LNCaP clone FGC (cell line): ENCODE measurements at places on chromosomes 7 and 10.
A peak's percentile ranks its signal among the peaks of the same experiment; 100 is the strongest.

DNA sequence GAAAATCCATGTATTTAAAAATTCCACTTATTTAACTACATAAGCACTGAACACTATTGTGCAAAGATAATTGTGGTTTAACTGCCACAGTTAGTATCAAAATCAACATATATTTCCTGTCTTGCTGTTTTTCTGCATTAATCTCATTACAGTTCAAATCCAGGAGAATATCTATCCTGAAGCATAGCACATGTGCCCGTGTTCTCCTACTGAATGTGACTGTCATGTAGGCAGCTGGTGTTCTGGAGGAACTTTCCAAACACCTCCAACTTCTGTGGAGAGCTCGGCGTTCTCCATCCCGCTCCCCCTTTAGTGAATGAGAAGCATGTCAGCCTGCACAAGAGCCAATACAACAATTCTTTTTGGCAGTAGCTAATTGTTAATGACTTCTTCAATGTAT lies 76.4 kb upstream of the IKZF1 start:
- no peak for DNase-seq

GRCh38 chr10:88745633-88746032 lies 14.2 kb upstream of the LIPN start:
- DNase-seq: no peak

- DNase-seq: no peak
Observed at GRCh38 chr7:48832303-48832845, 92.0 kb upstream of the CDC14C start.

GRCh38 chr10:79202188-79203013 lies 133.6 kb downstream of the ZMIZ1 start:
- DNase-seq: no peak

- DNase-seq: no peak
Observed at GRCh38 chr7:43278088-43278644, 165.7 kb downstream of the HECW1 start.

DNA sequence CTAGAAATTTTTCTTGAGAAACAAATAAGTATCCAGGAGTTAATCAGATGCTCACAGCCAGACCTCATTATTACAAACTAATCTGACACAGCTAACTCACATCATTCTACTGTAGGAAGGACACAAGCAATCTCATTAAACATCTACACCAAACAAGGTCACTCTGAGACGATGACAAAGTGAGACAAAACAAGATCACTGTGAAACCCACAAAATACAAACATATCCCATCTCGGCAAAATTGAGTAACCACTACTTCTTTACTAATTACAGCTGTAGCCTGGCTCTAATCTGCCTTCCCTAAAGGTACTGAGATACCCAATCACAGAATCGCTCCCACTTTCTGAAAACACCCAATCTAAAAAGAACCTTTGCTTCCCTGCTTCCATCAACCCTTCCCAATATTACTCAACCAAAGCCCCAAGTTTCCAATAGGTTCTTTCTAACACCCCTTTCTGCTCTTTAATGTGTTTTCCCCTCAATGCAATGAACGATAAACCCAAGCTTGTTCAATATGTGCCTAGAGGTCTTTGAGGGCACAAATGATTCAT lies 26.9 kb downstream of the CCDC6 start:
- no peak for DNase-seq

GRCh38 chr10:118471863-118472262 lies 123.6 kb downstream of the PRLHR start:
- DNase-seq: no peak

DNA sequence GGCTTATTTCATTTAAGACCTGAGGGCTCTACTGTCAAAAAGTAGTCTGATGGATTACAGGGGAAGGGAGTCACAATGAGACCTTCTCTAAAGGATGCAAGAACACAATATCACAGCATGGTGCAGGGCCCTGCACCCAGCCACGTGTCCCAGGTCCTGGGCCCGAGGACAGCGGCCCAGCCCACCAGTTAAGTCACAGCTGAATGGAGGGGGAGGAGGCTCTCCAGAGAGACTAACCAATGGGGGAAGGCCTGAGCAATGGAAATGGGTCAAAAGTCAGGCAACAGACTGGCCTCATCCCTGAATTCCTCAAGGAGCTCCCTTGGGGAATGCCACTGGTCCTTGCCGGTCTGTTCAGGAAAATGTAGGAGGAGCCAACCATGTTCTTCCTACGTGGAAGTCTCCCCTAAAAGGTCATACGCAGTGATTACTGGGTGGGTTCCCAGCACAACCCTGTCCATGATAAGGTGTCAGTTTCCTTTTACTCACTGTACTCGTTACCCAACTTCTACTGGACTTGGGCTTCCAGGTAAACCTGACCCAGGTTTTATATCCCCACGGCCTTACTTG lies 28.3 kb downstream of the CCDC3 start:
- no peak for DNase-seq

DNA sequence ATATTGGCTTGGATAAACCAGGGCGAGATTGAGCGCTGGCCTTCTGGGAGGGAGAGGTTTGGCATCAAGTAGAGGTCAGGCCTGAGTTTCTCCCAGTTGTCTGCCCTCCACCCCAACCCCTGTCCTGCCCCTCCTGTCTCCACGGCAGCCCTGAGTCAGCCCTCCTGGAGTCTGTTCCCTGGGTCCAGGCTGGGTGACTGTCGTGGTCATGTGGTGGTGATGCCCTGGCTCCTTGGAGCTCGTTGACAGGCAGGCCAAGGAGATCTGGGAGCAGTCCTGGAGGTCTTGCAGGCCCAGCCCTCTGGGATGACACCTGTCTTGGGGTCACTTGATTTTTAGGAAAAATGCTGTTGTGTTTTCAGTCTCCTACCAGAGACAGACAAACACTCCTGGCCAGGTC lies 53.6 kb upstream of the PODXL start:
- no peak for DNase-seq

DNA sequence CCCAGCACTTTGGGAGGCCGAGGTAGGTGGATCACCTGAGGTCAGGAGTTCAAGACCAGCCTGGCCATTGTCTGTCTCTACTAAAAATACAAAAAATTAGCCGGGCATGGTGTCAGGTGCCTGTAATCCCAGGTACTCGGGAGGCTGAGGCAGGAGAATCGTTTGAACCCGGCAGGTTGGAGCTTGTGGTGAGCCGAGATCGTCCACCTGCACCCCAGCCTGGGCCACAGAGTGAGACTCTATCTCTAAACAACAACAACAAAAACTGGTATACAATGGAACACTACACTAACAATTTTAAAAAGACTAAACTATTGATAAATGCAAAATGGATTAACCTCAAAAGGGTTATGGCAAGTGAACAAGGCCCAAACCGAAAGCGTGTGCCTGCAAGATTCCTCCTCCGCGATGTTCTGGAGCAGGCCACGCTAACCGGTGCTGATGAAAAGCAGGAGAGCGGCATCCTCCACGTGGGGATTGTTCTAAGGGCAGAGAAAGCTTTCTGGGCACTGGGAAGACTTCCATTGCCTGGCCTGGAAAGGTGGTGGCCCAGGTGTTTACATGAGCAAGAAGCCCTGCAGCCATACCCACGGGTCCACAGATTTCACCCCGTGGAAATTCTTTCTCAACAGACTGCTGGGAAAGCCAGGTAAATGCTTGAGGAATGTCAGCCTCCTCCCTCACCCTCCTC lies 53.8 kb downstream of the PDGFA start:
- no peak for DNase-seq

- no peak for DNase-seq
Observed at GRCh38 chr10:35784751-35785150, 142.7 kb upstream of the FZD8 start.

DNA sequence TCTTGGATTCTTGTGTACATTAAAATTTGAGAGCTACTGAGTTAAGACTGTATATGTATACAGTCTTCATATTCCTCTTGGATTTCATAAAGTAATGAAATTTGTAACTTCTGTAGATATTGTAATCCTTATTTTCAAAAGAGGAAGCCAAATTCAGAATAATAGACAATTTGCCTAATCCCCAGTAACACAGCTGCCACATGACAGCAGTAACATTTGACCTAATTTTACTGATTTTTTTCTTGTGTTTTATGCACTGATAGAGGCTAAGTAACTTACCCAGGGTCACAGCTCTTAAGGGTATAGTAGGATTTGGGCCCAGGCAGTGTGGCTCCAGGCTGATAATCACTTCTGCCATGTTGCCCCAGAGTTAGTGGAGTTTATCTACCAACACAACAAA lies 40.4 kb upstream of the IL6 start:
- no peak for DNase-seq

DNA sequence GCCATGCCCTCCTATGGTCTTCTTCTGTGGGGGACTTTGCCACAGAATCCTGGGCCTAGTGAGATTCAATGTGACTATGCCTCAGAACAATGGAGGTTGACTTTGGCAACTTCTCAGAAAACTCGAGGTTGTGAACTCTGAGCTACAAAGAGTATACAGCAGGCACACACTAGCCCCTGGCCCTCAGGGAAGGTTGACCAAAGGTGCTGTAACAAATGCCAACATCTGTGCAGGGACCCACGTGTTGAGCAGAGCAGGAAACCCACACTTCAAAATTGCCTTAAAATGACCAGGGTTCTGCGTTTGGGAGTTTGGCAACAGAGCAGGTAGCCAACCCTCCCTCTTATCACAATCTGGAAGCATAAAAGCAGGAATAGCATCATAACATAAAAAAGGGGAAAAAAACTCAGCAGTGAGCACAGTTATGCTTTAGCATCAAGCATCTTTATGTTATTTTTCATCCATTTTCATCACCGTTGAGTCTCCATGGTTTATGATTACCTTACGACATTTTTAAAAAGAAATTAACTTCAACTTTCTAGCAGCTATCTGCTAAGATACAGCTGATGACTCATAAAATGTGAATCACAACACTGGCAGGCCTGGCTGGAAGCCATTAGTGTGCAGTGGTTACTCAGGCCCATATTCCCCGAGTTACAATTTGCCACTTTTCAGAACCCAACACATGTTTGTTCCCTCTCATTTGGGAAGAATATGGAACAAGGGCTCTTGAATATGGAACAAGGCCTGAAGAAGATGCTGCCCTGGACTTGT lies 11.1 kb downstream of the PRLHR start:
- no peak for DNase-seq

GRCh38 chr7:20798694-20799121 lies 12.0 kb upstream of the SP8 start:
- no peak for DNase-seq

- DNase-seq: no peak
Observed at GRCh38 chr10:132792796-132793195, 6.8 kb upstream of the NKX6-2 start.

GRCh38 chr7:50449881-50450589 lies at the start of gene FIGNL1:
TSS of gene FIGNL1 (minus strand) at chr7:50450350. CDS start at chr7:50447287, 3,063 bp downstream.
- peak; percentile 60 for DNase-seq

DNA sequence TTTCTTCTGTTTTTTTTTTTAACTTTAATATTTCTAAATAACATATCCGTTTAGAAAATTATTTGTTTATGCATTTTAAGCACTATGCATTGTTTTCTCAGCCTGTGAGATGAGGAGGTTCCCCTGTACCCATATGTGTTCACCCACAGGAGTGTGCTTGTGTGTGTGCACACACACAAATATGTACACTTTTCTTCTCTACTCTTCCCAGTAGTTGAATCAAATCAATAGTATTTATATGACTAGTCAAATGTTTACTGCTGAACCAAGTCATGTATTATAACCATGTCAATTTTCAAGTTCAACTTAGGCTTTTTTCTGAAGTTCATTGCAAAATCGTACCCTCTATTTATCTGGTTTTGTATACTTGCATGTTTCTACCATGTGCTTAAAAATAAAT lies 37.3 kb downstream of the HDAC9 start:
- DNase-seq: no peak

- DNase-seq: no peak
Observed at GRCh38 chr10:72574636-72575035, 51.2 kb downstream of the MICU1 start.

DNA sequence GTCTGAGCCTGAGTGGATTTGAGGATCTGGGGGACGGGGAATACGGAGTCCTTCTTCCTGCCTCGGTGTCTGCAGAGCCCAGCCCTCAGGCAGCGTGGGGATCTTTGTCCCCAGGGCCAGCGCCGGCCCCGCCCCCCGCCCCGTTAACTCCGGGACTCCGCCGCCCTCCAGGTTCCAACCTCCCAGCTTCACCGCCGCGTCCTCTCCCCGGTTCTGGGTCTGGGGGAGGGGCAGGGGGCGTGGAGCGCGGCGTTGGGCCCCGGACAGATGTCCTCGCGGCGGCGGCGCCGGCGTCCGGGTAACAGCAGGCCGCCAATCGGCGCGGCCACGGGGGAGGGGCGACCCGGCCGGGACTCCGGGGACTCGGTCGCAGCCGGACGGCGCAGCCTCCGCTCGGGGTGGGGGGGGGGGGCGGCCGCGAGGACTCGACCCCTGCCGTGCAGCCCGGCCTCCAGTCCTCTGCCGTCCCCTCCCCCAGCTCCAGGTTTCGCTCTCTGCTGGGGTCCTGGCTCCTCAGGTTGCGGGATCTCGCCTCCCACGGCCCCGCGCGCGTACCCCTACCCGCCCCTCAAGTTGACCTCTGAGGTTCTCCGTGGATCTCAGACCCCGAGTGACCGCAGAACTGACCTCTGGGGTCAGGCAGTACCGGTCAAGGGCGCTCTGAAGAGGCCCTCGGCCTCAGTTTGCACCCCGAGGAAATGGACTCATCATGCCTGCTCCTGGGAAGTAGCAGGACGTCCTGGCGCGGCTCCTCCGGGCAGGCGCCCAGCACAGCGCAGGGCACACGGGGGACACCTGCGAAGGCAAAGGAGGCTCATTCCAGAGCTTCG lies 2.3 kb upstream of the ELFN1 start:
- DNase-seq: no peak

GRCh38 chr7:64871761-64872160 lies 31.3 kb upstream of the ZNF273 start:
- DNase-seq: no peak

DNA sequence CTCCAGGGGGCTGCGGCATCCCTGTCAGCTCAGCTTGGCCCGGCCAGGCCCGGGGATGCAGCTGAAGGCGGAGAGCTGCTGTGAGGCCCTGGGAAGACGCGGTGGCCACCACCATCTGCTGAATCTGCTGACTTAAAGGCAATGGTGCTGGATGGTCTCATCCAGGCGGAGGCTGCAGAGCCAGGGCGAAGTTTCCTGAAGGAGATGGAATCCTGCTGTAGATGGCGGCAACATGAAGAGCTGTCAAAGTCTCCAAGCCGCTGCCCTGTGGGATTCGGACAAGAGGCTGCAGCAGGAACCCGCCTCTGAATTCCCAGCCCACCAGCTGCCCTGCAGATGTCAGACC lies 200.1 kb downstream of the PTPRN2 start:
- DNase-seq: no peak

DNA sequence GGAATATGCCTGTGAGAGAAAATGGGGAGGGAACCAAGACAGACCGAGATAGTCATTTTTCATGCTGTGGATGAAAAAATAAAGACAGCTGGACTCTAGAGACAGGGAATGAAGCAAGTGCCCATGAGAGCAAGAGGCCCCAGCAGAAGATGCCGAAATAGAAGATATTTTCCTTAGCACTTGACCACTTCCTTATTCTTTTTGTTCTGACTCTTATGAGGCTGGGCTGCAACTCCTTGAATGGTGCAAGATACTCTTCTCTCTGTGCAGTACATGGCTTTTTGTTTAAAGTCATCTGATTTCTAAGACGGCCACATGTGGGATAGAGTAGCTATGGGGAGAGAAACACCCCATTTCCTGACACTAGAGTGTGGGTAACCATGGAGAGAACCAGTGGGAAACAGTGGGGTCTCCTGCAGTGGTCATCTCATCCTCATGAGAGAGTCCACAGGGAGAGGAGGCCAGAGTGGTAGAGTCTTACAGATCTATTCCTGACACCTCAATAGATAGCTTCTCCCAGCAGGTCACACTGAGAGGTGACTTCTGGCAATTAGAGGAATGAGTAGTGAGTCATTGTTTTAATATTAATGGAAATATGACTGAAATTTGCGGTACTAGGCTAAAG lies 18.0 kb upstream of the VCL start:
- no peak for DNase-seq

- no peak for DNase-seq
Observed at GRCh38 chr7:149253665-149254064, 8.3 kb upstream of the ZNF783 start.

GRCh38 chr7:24907311-24907886 lies 72.6 kb downstream of the OSBPL3 start:
- no peak for DNase-seq
